ENCODE measurements at places on chromosomes 7 and 10.
A peak's percentile ranks its signal among the peaks of the same experiment; 100 is the strongest.

DNA sequence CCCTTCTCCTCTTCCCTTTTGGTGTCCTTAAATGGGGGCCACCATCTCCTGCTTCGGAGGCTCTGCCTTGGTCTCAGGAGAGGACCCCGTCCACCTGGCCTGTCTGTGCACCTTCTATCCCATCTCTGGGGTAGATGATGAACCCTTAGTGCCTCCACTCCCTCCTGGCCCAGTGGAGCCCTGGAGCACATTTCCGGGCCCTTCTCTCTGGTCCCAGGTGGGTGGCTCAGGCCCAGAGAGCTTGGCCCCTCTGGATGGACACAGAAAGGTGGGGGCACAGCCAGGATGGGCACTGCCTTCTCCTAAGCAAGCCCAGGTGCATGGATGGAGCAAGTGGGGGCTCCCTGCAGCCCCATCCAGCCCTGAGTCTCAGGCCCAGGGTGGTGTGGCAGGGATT lies 121.4 kb upstream of the RET start:
- peaks cover 18% of the 10 kb centered on the region for H3K27me3 ChIP-seq
- no peaks in the 10 kb centered on the region for H3K36me3 ChIP-seq
- no peak overlapping the region for H3K4me3 ChIP-seq

GRCh38 chr10:63496561-63496960 lies 24.6 kb upstream of the REEP3 start:
- DNase-seq = no peak
- peaks cover 43% of the 10 kb centered on the region for H3K4me1 ChIP-seq
- no peaks in the 10 kb centered on the region for H3K27me3 ChIP-seq
- H3K27ac ChIP-seq = no peak overlapping the region
- H3K4me3 ChIP-seq = no peak overlapping the region

DNA sequence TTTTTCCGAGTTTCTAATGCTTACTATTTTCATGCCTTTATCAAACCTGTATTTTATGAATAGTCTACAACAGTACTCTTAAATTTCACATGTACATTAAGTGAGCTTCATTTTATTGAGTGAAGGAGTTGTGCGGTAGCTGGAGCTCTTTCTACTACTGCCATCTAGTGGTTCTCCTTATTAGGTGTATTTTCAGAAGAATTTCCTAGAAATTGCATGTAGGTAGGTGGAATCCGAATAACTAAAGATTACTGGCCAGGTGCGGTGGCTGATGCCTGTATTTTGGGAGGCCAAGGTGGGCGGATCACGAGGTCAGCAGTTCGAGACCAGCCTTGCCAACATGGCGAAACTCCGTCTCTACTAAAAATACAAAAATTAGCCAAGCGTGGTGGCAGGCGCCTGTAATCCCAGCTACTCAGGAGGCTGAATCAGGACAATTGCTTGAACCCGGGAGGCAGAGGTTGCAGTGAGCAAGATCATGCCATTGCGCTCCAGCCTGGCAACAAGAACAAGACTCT lies 38.3 kb downstream of the LRRC72 start:
- H3K4me1 ChIP-seq = no peaks in the 10 kb centered on the region
- no peaks in the 10 kb centered on the region for H3K36me3 ChIP-seq
- H3K27me3 ChIP-seq = no peaks in the 10 kb centered on the region
- H3K4me3 ChIP-seq = no peak overlapping the region
- no peak overlapping the region for H3K27ac ChIP-seq
- no peak for DNase-seq

DNA sequence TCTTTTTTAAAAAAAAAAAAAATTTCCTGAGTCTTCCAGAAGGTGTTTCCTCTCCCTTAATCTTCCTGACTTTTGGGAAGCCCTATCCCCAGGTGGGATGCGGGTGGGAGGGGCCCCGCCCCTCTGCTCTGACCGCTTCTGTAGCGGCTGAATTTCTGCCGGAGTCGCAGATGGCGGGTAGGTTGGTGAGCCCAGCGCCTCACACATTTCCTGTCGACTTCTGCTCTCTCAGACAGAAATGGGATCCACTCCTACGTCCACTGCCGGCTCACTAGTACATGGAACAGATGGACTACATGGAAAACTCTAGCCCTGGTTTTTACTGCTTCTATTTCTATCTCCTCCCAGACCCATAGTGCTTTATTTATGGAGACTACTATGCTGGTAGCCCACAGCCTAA lies 90.9 kb downstream of the NEUROD6 start:
- no peak for DNase-seq
- no peaks in the 10 kb centered on the region for H3K36me3 ChIP-seq
- no peaks in the 10 kb centered on the region for H3K4me1 ChIP-seq
- no peak overlapping the region for H3K27ac ChIP-seq
- no peaks in the 10 kb centered on the region for H3K27me3 ChIP-seq

DNA sequence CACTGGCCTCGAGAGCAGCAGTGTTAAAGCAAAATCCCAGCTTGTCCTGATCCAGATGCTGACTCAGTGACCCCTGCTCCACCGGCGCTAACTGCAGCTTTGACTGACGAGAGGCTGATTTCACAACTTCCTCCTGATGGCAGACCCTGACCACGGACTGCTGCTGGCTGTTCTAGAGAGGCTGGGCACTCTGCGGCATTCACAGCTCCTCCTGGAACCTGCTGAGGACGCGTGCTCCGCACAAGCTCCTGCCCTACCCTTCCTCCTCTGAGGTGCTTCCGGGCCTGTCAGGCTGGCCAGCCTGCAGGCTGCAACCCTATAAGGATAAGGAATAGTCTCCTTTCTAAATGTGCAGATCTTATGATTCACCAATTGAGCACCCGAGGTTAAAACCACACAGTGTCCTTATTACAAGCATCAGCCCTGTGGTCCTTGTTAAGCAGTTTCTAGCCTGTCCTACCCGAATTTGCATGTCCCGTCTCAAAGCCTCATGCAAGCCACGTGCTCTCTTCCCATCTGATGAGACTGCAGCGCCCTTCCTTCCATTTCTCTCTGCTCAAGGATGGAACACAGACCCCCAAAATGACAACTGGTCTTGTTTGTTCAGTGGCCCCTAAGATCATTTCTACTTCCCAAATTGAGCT lies 35.5 kb upstream of the NCAPG2 start:
- peaks cover 100% of the 10 kb centered on the region for H3K36me3 ChIP-seq
- H3K27ac ChIP-seq = no peak overlapping the region
- no peak overlapping the region for H3K4me3 ChIP-seq
- H3K27me3 ChIP-seq = no peaks in the 10 kb centered on the region

- H3K4me3 ChIP-seq = no peak overlapping the region
- no peak for DNase-seq
- H3K27ac ChIP-seq = no peak overlapping the region
- no peaks in the 10 kb centered on the region for H3K36me3 ChIP-seq
Measured at GRCh38 chr10:12022580-12023257, 19.9 kb downstream of the UPF2 start.

DNA sequence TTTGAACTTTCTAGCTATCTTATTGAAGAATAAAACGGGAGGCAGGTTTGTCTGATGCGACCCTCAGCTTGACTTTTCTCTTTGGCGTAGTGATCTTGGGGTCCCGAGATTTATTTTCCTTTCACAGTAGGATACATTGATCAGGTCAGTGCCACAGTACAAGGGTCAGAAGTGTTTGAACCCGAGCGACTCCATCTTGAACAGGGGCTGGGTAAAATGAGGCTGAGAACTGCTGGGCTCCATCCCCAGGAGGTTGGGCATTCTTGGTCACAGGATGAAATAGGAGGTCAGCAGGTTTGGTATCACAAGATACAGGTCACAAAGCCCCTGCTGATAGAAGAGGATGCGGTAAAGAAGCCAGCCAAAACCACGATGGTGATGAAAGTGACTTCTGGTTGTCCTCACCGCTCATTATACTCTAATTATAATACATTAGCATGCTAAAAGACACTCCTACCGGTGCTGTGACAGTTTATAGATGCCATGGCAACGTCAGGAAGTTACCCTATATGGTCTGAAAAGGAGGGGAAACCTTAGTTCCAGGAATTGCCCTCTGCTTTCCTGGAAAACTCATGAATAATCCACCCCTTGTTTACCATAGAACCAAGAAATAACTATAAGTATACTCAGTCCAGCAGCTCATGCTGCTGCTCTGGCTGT lies 3.0 kb upstream of the TECPR1 start:
- no peaks in the 10 kb centered on the region for H3K36me3 ChIP-seq
- H3K27me3 ChIP-seq = no peaks in the 10 kb centered on the region
- no peak for DNase-seq
- peaks cover 17% of the 10 kb centered on the region for H3K4me1 ChIP-seq
- no peak overlapping the region for H3K4me3 ChIP-seq

DNA sequence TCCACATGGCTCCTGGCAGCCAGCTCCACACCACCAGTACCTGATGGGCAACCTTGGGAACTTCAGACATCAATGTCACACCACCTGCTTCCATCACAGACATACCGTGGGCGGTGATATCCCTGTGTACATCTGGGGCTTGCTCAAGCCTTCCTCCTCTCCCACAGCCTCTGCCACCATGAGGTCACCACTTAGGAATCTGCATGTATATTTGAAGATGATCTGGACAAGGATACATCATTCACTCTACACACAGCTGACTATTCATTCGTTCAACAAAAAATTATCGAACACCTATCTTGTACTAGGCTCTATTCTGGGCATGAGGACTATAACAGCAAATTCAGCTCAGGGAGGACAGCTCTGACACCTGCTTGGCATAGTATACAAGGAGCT lies 6.8 kb downstream of the DLG5 start:
- no peak overlapping the region for H3K4me3 ChIP-seq
- no peaks in the 10 kb centered on the region for H3K27me3 ChIP-seq
- no peaks in the 10 kb centered on the region for H3K4me1 ChIP-seq
- DNase-seq = no peak
- no peak overlapping the region for H3K27ac ChIP-seq
- H3K36me3 ChIP-seq = no peaks in the 10 kb centered on the region

DNA sequence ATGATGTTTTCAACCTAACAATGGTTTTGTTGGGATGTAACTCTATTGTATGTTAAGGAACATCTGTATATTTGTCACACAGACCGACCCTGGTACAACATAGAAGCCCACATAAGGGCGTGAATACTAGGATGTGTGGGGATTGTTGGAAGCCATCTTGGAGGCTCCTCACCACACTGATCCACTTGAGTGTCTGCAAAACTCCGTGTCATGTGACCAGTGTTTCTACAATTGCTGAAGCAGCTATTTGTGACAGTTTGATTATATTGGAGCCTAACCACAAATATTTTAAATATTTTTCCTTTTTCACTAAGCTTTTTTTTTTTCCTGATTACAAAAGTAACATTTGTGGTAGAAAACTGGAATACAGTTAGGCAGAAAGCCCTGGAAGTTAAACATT lies 27.9 kb downstream of the RALA start:
- H3K4me3 ChIP-seq = no peak overlapping the region
- no peak for DNase-seq
- H3K4me1 ChIP-seq = no peaks in the 10 kb centered on the region

GRCh38 chr7:156625580-156625979 lies 15.0 kb upstream of the RNF32 start:
- no peak overlapping the region for H3K27ac ChIP-seq
- DNase-seq = no peak
- H3K4me1 ChIP-seq = no peaks in the 10 kb centered on the region
- peaks cover 6% of the 10 kb centered on the region for H3K36me3 ChIP-seq
- H3K4me3 ChIP-seq = no peak overlapping the region

- no peaks in the 10 kb centered on the region for H3K27me3 ChIP-seq
- peaks cover 16% of the 10 kb centered on the region for H3K4me1 ChIP-seq
- no peak for DNase-seq
- H3K4me3 ChIP-seq = no peak overlapping the region
- H3K36me3 ChIP-seq = no peaks in the 10 kb centered on the region
- no peak overlapping the region for H3K27ac ChIP-seq
Measured at GRCh38 chr7:16817536-16817935, 12.7 kb upstream of the AGR2 start.

GRCh38 chr7:111903797-111904196 lies 302.4 kb downstream of the DOCK4 start:
- DNase-seq = no peak
- H3K27ac ChIP-seq = no peak overlapping the region
- H3K4me3 ChIP-seq = no peak overlapping the region
- peaks cover 35% of the 10 kb centered on the region for H3K36me3 ChIP-seq
- no peaks in the 10 kb centered on the region for H3K4me1 ChIP-seq

DNA sequence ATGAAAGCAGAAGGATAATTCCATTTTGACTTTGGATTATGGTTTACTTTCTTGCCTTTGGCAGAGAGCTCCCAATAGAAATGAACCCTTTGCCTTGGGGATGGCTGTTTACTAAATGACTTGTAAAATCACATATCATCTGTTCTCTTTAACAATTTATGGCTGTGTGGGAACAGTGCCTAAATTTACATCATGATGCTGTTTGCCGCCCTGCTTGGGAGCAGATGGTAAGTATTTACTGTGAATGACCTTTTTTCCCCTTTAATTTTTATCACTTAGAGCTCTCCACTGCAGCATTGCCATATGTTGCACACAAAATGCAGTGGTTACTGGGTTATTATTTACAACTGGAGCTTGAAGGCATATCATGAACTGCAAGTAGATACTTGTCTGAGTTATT lies 13.4 kb downstream of the HEPACAM2 start:
- H3K4me3 ChIP-seq = no peak overlapping the region
- DNase-seq = no peak
- no peaks in the 10 kb centered on the region for H3K36me3 ChIP-seq
- no peaks in the 10 kb centered on the region for H3K4me1 ChIP-seq
- H3K27ac ChIP-seq = no peak overlapping the region

DNA sequence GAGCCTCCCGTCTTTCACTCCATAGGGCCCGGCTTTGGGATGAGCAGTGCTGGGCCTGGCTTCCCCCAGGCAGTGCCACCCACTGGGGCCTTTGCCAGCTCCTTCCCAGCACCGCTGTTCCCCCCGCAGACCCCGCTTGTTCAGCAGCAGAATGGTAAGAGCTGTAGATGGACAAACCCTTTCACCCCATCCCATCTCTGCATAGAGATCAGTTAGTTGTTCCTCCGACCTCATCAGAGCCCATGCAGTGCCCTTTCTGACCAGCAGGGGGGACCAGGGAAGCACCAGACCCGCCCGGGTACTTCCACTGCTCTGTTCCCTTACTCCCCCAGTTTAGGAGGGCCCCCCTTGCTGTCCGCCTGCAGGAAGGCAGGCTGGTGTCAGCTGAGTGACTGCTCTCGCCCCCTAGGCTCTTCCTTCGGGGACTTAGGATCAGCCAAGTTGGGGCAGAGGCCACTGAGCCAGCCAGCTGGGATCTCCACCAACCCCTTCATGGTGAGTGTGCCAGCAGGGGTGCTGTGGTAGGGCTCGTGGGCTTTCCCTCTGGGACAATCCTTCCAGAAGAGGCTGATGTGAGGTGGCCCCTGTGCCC lies 9.8 kb downstream of the SAP25 start:
- no peak overlapping the region for H3K4me3 ChIP-seq
- no peaks in the 10 kb centered on the region for H3K36me3 ChIP-seq
- H3K27ac ChIP-seq = peak overlapping the region; percentile 4
- no peaks in the 10 kb centered on the region for H3K27me3 ChIP-seq
- peak; percentile 95 for DNase-seq

- H3K4me3 ChIP-seq = no peak overlapping the region
- no peaks in the 10 kb centered on the region for H3K36me3 ChIP-seq
Measured at GRCh38 chr7:7242899-7243298, 60.6 kb downstream of the C1GALT1 start.

Measured in tibial nerve (tissue), 4 donors.